ENCODE measurements at places on chromosomes 5 and 9.

DNA sequence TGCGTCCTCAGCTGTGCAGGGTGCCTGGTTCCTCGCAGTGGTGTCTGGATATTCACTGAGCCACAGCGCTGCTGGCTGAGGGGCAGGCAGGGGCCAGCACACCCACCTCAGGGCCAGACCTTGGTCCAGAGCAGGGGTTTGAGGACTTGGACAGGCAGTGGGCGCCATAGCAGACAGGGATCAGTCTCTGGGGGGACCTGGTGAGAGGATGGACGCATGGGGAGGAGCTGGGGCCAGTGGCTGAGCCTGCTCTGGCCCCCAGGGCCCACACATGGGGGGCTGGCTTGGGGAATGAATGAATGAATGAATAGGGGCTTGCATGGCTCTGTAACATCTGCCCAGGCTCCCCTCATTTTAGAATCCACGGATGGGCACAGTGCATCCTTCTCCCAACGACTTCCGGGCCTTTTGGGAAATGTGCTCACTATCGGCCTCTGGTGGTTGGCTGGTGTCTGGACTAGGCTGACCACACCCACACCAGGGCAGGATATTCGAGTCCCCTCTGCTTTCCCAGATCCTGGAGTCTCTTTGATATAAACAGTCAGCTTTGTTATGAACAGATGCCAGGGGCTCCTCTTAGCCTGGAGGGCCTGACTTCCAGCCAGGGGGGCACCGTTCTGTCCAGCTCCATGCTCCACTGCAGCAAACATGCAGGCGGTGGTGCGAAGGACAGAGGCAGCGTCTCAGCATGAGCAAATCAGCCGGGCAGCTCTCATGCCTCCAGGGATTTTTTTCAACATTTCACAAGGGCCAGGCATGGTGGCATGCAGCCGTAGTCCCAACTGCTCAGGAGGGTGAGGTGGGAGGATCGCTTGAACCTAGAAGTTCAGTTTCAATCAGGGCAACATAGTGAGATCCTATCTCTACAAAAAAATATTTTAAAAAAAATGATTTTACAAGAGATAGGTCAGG is 62.6 kb downstream of the NEK6 start:
- no peak for DNase-seq

- no peak for DNase-seq
These were observed 15.4 kb upstream of the NPR2 start for GRCh38 chr9:35776018-35776417.

- no peak for DNase-seq
These were observed 14.9 kb upstream of the SLC6A3 start for GRCh38 chr5:1460054-1460682.

GRCh38 chr5:115941051-115941675 is 21.1 kb upstream of the LVRN start:
- peak; percentile 92 for DNase-seq

DNA sequence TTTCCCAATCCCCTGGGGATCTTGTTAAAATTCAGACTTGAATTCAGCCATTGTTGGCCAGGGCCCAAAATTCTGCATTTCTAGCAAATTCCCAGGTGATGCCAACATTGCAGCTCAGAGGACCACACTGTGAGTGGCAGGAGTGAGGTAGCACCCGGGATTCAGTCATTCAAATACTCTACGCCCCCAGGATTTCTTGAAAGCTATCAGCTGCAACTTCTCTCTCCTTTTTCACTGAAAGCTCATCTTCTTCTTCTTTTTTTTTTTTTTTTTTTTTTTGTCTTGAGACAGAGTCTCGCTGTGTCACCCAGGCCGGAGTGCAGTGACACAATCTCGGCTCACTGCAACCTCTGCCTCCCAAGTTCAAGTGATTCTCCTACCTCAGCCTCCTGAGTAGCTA is 19.3 kb upstream of the ANKH start:
- no peak for DNase-seq

GRCh38 chr9:86175743-86176456 is 76.5 kb upstream of the GOLM1 start:
- DNase-seq = no peak

GRCh38 chr5:97657239-97657638 is 474.2 kb upstream of the RIOK2 start:
- no peak for DNase-seq

DNA sequence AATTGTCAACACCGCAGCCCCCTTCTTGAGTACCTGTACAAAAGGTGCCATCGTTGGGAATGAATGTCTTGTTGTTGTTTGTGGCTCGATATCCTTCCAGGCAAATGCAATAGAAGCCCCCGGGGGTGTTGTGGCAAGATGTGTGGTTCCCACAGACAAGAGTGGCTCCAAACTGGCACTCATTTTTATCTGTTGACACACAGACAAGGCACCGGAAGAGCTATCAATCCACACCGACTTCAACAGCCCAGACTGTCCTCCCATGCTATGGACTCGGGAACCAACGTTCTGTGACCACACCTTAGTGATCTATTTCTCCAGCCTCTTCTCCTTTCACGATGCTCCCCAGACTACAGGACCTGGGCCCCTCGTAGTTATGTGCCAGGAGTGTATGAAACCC is 25.9 kb downstream of the SUSD1 start:
- DNase-seq = no peak

- DNase-seq = no peak
These were observed 135.0 kb downstream of the PDE4D start for GRCh38 chr5:59758566-59758965.

- DNase-seq = no peak
These were observed 22.6 kb downstream of the MRRF start for GRCh38 chr9:122287214-122287720.

DNA sequence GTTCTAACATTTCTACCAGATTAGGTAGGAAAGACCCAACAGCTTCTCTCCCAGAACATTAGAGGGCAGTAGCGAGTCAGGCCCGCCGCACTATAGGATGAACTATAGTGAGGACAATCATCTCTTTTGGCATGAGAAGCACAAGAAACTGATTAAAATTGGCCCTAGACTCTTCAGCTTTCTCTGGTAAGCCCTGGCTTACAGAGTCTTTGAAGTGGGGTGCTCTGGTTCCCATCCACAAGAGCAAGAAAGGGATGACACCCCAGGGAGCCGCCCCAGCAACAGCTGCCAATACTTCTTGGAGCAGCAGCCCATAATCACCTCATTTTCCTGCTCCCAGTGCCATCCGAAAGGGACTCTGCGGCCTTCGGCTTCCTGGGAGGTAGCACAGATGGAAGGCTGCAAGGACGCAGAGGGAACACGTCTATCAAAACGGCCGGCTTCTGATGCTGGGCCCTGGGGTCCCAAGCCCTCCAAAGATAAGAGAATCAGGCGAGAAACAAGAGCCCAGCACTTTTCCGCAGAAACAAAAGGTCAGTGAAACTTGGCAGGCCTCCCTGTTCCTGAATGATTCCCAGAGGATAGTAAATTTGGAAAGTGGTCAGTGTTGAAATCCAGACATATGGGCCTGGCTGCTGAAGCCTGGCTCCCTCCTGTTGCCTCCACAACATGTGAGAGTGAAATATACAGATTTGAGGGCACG is 69.3 kb downstream of the HSD17B3 start:
- DNase-seq = no peak

- no peak for DNase-seq
These were observed 29.6 kb upstream of the B4GALT1 start for GRCh38 chr9:33196736-33197135.

- no peak for DNase-seq
These were observed 124.8 kb downstream of the CRB2 start for GRCh38 chr9:123480791-123481190.

DNA sequence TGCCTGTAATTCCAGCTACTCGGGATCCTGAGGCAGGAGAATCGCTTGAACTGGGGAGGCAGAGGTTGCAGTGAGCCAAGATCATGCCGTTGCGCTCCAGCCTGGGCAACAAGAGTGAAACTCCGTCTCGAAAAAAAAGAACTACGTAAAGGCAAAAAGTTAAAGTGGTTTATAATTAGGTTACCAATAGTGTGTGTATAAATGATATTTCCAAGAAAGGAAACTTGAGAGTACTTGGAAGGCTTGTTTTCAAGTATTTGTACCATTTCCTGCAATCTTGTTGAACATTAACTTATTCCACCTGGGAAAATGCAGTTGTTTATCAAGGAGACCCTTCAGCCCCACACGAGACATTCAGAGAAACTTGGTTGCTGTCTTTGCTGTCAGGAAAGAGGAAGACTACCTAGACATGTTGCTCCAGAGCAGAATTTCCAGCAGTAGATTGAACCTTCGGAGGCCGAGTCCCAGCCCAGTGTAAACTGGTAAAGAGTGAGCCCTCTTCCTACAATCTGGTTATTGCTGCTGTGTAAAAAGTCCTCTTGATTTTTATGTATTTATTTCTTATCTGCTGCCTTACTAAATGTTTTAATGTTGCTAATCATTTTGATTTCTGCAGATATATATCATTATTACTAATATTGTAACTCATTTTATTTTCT is 30.1 kb downstream of the STXBP1 start:
- no peak for DNase-seq

DNA sequence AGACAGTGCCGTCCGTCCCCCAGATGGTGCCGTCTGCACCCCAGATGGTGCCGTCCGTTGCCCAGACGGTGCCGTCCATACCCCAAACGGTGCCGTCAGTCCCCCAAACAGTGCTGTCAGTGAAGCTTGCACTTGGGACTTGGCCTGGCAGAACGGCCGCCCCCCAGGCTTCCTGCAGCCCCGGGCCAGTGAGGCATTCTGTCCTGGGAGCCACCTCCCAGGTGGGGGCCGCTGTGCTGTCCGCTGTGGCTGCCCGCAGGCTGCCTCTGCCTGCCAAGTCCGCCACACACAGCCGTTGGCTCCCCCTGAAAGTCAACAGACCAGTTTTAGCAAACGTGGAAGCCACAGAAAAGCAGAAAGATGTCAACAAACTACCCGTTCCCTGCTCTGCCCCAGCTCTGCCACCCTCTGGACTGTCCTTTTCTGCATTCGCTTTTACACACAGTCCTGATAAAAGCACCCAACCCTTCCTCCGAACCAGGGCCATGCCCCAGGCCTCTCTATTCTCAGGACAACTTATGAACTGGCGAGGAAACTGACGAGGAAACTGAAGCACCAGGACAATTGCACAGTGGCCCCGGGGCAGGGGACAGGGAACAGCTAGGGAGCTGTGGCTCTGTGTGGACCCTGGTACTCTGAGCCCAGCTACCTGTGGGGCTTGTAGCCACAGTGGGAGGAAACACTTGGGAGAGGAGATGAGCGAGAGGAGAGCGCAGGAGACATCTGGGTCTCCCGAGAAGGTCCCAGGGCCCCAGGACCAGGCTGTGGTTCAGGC is 39.6 kb upstream of the RXRA start:
- DNase-seq = no peak

- no peak for DNase-seq
These were observed 1.1 kb downstream of the CFAP77 start for GRCh38 chr9:132411091-132411508.

GRCh38 chr9:626596-626995 is 214.9 kb upstream of the DMRT1 start:
- DNase-seq = no peak

DNA sequence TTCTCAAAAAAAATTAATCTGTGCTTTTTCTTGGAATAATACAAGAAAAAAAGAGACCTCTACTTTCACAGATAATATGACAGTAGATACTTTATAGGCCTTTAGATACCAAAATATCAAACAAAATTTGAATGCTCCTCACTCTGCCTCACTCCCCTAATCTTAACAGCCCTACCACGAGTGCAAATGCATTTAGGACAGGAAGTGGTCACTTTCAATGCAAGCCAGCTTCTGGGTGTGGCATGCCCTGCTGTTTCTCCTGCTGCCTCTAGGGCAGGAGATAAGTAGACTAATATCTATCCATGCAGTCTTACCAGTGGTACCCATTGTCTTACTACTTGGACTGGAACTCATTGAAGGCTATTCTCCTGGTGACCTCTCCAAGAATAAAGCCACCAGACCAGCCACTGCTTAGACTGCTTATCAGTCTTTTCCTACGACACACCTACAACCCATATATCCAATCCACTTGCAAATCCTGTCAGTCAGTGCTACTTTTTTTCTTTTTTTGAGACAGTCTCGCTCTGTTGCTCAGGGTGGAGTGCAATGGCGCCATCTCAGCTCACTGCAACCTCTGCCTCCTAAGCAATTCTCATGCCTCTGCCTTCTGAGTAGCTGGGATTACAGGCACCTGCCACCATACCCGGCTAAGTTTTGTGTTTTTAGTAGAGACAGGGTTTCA is 23.0 kb downstream of the FRRS1L start:
- DNase-seq = no peak

DNA sequence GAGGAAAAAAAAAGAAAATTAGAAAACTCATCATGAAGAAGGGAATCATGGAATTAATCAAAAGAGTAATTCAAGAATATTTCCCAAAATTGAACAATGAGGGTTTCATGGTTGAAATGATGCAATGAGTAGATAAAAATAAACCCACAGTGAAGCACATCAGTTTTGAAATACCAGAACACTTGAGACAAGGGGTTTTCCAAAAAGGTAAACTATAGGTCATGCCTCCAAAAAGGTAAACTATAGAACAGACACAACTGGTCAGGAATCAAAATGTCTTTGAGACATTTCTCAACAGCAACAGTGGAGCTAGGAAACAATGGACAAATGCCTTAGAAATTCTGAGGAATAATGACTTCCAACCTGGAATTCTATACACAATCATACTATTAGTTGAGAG is 60.2 kb upstream of the PCSK5 start:
- DNase-seq = no peak
